ENCODE measurements at places on chromosomes 11 and 22.

DNA sequence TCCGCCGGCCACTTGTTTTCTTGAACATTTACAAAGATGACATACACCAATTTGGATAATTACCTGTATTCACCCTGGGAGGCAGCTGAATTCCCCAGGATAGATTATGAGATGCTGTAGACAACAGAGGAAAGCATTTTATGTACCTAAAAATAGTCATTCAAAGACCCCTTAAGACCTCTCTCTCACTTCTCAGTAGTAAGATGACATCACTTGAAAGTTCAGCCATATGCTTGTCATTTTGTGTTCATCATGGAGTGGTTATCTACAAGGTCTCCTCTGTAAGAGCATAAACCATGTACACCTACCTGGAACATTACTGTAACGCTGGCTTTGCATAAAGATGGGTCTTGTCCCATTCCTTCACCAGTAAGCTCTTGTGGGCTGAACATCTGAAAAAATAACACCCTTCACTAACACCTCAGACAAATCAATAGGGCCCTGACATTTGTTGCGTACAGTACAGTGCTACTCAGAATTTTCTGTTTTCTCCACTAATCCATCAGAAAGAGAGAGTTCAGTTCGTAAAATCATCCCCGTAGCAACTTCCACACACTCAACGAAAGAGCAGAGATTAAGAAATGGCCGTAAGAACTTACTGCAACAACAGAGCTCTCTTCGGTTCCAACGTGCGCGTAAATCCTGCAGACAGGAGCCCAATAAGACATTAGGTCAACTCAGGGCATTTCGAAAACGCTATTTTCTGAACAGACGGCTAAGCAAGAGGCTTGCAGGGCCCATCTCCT is 15.6 kb upstream of the WDR74 start:
- no peak for DNase-seq

DNA sequence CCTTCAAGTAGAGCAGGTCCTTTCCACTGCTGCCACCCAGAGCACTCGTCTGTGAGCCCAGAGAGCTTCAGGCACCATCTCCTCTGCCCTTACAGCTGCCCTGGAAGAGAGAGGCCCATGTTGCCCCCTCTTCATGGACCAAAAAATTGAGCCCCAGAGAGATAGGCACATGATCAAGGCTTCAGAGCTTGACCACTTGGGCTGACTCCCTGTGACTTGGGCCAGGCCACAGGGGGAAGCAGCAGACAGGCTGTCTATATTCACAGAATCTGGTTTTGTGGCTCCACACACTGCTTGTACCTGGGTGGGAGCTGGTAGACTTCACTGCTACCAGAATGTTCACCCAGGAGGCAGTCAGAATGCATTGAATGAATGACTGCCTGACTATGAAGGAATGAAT is 58.2 kb downstream of the SMIM38 start:
- no peak for DNase-seq

DNA sequence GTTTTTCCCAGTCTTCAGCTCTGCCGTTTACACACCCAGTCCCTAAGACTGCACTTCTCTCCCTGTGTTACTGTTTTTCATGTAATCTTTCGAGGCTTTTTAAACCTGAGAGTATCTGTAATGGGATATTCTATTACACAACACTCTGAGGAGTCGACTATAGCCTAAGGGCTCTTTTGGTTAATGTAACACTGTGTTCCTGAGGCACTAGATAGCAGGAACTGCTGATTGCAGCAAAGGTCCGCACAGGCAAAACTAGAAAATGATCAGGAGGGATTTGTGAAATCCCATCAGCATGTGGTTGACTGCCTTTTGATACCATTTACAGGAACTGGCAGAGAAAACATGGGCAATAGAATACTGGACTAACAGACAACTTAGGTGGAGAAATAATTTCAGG is 512.3 kb upstream of the RAG2 start:
- no peak for DNase-seq

- no peak for DNase-seq
Observed at GRCh38 chr22:40270748-40271373, 75.4 kb upstream of the ADSL start.

GRCh38 chr11:44886790-44887140 is 63.9 kb downstream of the TP53I11 start:
- no peak for DNase-seq

DNA sequence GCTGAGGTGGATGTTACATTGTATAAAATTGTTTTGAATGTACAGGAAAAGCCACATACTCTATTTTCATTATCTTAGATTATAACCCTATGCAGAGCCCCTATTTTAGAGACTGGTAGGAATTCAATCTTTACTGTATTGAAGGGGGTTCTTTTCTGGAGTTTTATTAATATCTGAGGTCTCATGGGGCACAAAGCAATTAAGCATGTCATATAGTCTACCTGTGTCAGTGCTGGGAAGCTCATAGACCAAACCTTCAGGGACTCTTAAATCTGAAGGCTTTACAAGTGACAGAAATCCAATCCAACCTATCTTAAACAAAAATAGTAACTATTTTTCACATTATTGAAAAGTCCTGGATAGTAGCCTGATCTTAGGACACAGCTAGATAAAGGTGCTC is 733.7 kb downstream of the NELL1 start:
- DNase-seq: no peak
